ENCODE measurements at places on chromosomes 7 and 10. TPM values are rescaled to one million over a fixed set of nuclear protein-coding genes. Genes with fewer than 3 reads are reported as not detected.

DNA sequence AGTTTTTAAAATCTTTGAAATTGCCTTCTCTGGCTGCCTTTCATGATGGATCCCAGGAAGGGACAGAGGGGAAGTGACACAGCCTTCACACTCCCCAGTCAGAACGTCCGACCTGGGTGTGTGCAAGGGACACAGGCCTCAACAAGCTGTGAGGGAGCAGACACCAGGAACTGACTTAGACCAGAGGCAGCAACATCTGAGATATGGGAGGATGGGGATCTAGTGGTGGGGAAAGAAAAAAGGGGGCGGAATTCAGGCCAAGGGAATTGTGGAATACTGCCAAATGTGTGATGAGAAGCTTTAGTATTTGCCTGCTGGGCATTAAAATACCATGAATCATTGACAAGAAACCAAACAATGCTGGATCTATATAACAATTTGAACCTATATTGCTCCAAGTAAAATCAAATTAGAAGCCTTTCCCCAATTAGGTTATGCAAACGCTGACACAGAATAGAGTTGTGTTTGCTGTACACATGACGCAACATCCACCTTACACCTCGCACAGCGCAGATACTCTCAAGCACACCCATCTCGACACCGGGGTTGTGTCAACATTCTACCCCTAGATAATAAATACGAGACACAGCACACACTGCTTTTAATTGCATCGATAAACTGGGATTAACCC lies 17.2 kb upstream of the MNX1 start:
- no peak for DNase-seq

CISD1 gene
- 20.3 TPM for total RNA-seq

CAV2 gene
- total RNA-seq = 155 TPM

CAV1 gene
- total RNA-seq = 1,184 TPM

DNA sequence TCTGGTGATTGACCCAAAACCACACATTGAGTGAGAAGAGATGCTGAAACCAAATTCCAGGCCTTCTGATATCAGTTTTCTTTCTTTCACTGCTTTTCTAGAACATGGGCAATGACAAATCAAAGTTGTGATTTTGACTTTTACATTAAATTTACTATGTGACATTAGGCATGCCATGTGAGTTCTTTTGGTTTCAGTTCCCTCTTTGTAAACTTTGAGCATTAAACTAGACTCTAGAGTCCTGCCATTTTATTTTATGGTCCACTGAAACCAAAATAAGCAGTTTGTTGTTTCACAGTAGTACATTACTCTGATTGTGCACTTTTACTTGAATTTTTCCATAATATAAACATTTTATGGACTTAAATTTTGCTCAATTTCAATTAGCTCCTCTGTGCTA lies 381.1 kb upstream of the SEMA3D start:
- DNase-seq = no peak

GRCh38 chr7:24755541-24756407 lies 1.5 kb downstream of the GSDME start:
- peak; percentile 66 for DNase-seq

GRCh38 chr7:77265666-77266065 lies 66.0 kb upstream of the FGL2 start:
- DNase-seq = no peak

- DNase-seq = no peak
Measured at GRCh38 chr7:90999989-91000979, 263.9 kb upstream of the FZD1 start.

DNA sequence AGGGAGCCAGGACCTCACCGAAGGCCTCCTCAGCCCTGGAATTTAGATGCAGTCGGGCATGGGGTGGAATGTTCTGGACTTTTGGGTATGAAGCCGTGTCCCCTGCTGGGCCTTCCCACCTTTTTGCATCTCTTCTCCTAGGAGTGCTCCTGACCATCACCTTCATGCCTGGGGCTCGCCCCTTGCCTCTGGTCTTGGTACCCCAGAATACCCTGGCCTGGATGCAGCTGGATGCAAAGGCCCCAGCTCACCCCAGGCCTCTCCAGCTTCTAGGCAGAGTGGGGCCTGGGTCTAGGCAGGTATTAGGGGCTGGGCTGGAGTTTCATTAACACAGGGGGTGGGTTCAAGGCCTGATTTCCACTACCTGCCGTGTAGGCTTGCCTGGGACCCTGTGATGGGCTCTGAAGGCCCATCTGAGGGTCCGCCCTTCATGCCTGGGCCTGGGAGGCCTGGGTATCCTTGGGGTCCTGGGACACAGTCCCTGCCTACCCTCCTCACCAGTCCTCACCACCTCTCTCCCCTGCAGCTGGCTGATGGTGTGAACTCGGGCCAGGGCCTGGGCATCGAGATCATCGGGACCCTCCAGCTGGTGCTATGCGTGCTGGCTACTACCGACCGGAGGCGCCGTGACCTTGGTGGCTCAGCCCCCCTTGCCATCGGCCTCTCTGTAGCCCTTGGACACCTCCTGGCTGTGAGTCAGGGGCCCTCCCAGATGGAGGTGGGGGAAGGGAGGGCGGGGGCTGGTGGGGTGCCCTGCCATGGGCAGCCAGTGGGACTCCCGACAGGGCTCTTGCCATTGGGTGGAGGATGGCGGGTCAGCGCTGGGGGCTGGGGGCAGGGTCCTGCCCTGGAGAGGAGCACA lies 10.1 kb downstream of the AQP1 start:
- no peak for DNase-seq

Measured in dermis microvascular lymphatic vessel endothelial cell (primary cell).